Stimulated activated CD8-positive, alpha-beta memory T cell treated with anti-CD3 and anti-CD28 coated beads, Interleukin-4, amount 100 ng/mL, for 4 hours (primary cell): ENCODE measurements at places on chromosomes 5 and 9.

GRCh38 chr5:154627698-154628678 is 127.2 kb upstream of the LARP1 start:
- no peak for DNase-seq

GRCh38 chr5:160627921-160628618 is 206.4 kb downstream of the PTTG1 start:
- no peak for DNase-seq

- DNase-seq = no peak
These were observed 68.5 kb upstream of the GFPT2 start for GRCh38 chr5:180421672-180422071.

DNA sequence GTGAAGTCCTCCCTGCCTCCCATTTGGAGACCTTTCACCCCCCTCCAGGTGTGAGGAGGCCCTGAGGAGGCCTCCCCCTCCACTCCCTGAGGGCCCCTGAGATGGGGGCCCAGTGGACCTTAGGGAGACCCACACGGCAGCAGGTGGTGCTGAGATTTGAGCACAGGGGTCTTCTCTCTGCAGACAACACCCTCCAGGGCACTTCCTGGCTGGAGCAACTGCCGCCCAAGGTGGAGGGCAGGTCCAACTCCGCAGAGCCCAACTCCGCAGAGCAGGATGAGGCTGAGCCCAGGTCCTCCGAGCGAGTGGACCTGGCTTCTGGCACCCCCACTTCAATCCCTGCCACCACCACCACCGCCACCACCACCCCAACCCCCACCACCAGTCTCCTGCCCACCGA is 27.0 kb downstream of the OLFML2A start:
- DNase-seq = no peak

GRCh38 chr9:272251-273213 is 57.9 kb downstream of the DOCK8 start:
- peak; percentile 45 for DNase-seq

DNA sequence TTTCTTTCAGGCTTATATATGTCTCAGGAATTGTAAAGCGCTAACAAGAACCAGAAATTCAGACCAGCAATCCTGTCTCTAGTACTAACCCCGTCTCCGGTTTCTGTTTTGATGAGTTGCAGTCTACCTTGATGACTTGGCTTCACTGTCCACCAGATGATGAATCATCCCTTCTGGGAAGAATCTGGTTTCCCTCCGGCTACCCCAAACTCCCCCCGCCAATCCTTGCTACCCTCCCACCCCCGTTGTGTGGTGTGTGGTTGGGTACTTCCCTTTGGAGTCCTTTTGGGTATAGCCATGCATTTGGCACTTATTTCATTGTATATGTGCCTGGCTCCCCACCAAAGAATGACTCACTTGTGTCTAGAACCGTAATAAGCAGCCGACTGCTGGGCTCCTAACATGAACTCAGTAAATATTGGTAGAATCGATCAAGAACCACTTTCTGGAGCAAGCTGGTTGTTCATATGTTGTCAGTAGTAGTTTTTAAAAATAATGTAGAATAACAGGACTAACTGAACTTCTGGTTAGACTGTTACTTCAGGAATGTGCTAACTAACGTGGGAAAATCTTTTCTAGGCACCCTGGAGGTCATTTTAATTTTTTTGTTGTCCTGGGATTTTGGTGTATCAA is 8.3 kb upstream of the TGFBI start:
- no peak for DNase-seq

DNA sequence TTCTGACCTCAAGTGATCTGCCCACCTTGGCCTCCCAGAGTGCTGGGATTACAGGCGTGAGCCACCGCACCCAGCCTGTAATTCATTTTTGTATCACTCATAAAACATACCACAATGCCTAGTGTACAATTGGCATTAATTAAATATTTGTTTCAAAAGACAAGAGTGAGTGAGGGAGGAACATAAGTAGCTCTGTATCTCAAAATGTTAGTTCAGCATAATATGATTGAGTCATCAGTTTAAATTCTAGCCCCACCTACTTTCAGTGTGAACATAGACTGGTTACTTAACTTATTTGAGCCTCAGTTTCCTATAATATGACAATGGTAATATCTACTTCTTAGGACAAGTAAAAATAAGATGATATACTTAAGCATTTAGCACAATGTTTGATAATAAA is 26.9 kb downstream of the INVS start:
- no peak for DNase-seq

GRCh38 chr9:118306801-118307200 is 602.6 kb downstream of the TLR4 start:
- no peak for DNase-seq

- DNase-seq = no peak
These were observed 279.0 kb downstream of the AOPEP start for GRCh38 chr9:95005278-95006143.

DNA sequence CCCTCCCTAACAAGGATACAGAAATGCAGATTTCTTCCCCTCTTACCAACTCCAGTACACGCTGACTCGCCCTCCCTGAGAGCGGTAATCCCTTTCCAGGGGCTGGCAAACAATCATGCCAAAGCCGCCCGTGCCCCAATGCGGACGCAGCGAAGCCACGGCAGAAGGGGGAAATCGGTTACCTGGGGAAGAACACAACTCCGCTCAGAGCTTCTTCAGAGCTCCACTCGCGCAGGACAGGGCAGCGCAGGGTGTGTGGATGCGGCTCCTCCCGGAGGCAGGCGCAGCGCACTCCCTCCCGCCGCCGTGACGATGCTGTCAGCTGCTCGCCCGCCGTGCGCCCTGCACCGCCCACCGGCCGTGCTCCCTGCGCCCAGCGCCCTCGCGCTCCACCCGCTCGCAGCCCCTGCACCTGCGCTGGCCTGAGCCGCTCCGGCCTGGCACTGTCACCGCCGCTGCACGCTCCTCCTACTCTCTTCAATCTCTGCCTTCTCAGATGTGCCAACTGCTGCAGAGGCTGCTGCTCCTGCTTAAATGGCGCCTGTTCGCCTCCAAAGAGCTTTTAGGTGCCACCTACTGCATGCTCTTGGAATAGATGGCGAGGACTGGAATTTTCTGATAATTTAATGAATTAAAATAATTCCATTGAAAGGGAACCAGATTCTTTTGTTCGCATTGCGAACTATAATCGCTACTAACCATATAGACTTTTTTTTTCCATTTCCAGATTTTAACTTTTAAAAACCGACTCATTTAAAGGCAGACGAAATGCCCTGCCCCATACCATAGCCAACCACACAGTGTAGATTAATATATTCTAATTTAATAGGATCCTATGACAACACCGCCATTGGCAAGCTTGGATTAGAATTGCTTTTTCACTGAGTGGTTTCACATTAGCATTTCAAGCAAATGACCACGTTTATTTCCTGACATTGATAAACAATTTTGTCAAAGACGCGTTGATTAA is at the start of gene DIRAS2:
Gene DIRAS2 (minus strand): TSS at position 255 of the 970 bp plus-strand sequence. CDS start 28,997 bp downstream, outside the sequence.
- DNase-seq = no peak

DNA sequence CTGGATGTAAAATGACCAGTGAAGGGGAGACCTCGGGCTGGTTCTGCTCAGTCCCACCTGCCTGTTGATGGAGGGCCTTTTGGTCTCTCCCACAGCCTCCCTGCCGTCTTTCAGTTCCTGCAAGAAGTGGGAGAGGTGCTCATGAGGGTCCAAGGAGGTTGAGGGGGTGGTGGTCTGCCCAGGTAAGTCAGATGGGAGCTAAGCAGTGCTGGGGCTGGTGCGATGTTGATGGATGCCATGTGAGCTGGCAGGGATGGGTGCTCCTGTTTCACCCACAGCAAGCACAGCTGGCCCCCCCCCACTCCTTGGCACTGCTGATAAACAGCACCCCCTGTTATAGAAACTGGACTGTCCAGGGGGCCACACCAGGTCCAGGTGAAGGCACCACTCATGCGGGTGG is 145.6 kb downstream of the NSG2 start:
- no peak for DNase-seq

GRCh38 chr5:180603076-180603594 is 11.8 kb upstream of the SCGB3A1 start:
- DNase-seq = no peak

DNA sequence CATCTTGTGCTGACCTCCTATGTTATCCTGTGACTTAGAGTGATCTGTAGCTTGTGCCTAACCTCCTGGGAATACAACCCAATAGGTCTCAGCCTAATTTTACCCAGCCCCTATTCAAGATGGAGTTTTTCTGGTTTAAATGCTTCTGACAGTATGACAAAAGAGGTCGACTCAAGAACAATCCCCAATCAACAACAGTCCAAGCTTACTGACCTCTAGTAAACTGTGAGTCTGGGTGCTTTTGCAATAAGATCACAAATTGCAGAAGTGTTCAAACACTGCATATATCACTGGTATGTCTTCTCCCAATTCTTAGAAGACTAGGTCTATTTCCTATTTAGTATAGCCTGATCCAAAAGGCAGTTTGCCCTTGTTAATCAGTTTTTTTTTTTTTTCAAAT is 323.5 kb upstream of the PTGER4 start:
- no peak for DNase-seq

- DNase-seq = no peak
These were observed 443.7 kb downstream of the DIRAS2 start for GRCh38 chr9:90198956-90199355.

DNA sequence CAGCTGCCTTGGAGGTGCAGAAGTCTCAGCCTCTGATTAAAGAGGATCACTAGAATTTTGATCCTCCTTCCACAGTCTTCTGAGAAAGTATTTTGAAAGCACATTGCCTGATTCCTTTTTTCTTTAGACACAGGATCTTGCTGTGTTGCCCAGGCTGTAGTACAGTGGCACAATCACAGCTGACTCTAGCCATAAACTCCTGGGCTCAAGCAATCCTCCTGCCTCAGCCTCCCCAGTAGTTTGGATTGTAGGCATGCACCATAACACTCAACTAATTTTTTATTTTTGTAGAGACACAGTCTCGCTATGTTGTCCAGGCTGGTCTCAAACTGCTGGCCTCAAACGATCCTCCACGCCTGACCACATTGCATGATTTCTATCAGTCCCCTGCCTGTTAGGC is 74.5 kb downstream of the FAM78A start:
- DNase-seq = no peak

GRCh38 chr5:36756848-36757247 is 119.7 kb upstream of the NIPBL start:
- DNase-seq = no peak

GRCh38 chr9:113701774-113702755 is 174.0 kb upstream of the ZNF618 start:
- no peak for DNase-seq

GRCh38 chr5:1020452-1020961 is 11.9 kb downstream of the NKD2 start:
- no peak for DNase-seq

DNA sequence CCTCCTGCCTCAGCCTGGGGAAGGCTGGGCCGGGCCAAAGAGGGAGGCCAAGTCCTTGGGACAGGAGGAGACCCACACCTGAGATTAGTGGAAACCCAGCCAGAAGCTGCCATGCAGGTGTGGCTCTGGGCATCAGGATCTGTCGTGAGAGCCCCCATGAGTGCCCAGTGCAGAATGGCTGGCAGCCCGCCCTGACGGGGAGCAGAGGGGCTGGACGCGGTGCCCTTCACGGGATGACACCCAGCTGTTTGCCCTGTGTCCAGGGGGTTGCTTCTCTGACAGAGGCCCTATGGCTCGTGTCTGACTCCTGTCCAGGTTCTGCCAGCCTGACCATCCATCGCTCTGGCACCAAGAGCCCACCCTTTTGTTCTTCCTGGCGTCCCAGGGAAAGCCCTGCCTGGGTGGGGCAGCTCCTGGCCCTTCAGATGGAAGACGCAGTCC is 8.5 kb downstream of the DIPK1B start:
- no peak for DNase-seq

- no peak for DNase-seq
These were observed 66.2 kb downstream of the PDE6A start for GRCh38 chr5:149878371-149878770.
